B cell (primary cell): ENCODE measurements at places on chromosomes 11 and 22.

DNA sequence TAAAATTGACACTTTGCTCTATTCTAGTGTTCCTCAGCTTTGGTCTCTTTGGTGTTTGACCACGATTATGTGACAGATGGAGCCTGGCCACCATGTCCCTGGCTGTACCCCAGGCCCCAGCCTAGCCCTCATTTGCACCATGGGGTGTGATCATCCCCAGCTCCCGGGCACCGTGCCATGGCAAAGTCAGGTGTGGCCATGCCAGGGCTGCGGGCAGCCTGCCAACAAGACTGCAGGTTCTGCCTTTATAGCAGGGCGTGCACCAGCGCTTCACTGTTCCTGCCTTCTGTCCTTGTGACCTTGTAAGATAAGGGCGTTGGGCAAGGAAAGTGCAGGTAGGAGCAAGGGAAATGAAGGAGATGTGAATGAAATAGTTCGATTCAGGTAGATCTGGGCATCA is 22.4 kb upstream of the APOBEC3A start:
- no peak for DNase-seq

GRCh38 chr22:24587251-24587650 is 5.6 kb downstream of the LRRC75B start:
- DNase-seq: no peak

GRCh38 chr11:121163658-121164308 is 62.7 kb downstream of the TECTA start:
- DNase-seq: no peak

GRCh38 chr11:30328681-30329080 is 5.8 kb downstream of the ARL14EP start:
- no peak for DNase-seq

- DNase-seq: no peak
These were observed 5.1 kb upstream of the ARFGAP3 start for GRCh38 chr22:42862045-42862734.

- no peak for DNase-seq
These were observed 32.2 kb upstream of the HEPHL1 start for GRCh38 chr11:93988912-93989311.

DNA sequence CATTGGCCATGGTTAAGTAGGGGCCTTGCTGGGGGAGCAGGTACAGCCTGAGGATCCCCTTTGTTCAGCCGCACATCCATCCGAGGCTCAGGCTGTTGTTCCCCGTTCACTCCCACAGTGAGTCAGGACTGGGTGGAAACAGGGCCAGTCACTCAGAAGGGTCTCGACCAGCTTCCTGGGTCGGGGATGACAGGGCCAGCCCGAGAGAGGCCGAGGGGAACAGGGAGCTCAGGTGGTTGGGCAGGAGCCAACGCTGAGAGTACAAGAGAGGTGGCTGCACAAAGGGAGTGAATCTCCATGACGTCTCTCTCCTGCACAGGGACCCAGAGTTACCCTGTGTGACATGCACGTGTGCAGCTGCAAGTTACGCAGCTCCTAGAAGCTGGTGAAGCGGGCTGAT is 97.2 kb upstream of the SHANK2 start:
- no peak for DNase-seq

GRCh38 chr11:69828276-69828970 is 9.2 kb upstream of the FGF3 start:
- DNase-seq: no peak

GRCh38 chr11:43486141-43486540 is 127.4 kb downstream of the TTC17 start:
- no peak for DNase-seq
